ENCODE measurements at places on chromosomes 3 and 15.

GRCh38 chr15:61869656-61870055 lies 190.6 kb downstream of the VPS13C start:
- no peak for DNase-seq

GRCh38 chr3:187966636-187967406 lies 187.1 kb upstream of the LPP start:
- no peak for DNase-seq

- DNase-seq = no peak
Observed at GRCh38 chr15:81301385-81301784, 22.6 kb downstream of the STARD5 start.

DNA sequence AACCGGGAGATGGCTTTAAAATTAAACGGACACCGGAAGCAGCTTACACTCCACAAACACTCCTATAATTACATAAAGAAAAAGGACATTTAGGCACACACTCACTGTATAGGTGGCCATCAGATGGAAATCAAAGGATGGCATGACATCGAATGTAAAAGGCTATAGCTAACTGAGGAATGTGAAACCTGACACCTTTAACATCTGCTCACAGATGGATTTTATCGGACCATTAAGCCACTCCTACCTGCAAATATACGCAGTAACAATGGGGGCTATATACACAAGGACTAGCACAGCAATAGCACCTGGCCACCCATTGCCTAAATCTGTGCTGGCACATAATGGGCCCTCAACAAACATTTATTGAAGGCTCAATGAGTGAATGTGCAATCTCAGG lies 14.5 kb upstream of the RBSN start:
- DNase-seq = no peak

GRCh38 chr3:14267976-14268375 lies 89.4 kb downstream of the LSM3 start:
- DNase-seq = no peak

DNA sequence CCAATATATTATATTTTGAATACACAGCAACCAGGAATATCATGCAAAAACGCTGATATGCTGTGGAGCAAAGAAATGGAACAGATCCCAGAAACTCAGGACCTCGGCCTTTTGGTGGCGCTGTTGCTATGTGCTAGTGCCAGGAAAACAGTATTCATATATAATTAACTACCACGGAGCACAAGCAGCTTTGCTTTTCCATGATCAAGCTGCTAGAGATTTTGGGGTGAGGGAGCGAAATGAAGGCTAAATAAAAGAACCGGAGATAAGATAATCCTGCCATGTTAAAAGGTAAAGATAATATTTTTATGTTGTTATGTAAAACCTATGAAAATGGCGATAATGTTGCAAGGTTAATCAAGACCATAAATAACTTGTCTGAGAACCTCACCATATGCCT lies 157.7 kb upstream of the FAM3D start:
- DNase-seq = no peak

DNA sequence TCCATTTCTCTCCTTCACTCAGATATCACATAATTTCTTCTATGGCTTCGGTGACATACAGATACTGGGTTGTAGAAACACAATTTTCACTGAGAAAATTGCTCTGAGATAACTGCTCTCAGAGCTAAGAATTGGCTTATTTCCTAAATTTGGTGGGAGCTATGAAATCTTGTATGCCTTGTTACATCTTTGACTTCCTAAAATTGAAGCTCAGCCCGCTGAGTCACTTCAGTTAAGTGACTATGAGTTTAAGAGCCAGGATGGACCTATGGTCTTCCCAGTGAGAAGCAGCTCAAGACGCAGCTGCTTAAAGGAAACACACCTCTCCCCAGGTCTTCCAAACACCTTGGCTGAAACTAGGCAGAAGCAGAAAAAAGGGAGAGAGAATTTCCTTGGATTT lies 56.4 kb downstream of the EFHB start:
- no peak for DNase-seq

- no peak for DNase-seq
Observed at GRCh38 chr3:62439978-62440377, 66.6 kb upstream of the FEZF2 start.

DNA sequence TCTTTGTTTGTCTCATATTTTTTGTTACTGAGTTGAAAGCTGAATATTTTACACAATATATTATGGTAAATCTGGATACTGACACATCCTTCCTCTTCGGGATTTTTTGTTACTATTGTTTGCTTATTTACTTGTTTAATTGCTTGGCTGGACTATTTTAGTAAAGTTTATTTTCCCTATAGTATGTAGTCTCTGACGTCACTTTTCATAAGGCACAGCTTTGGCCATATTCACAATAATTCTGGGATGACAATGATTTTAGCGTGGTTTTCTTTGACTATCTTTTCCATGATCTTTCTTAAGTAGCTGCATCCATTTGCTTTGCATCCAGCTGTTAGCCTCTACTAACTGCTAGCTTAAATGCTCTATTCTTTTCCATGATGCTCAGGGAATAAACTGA lies 552.4 kb downstream of the VGLL3 start:
- no peak for DNase-seq

DNA sequence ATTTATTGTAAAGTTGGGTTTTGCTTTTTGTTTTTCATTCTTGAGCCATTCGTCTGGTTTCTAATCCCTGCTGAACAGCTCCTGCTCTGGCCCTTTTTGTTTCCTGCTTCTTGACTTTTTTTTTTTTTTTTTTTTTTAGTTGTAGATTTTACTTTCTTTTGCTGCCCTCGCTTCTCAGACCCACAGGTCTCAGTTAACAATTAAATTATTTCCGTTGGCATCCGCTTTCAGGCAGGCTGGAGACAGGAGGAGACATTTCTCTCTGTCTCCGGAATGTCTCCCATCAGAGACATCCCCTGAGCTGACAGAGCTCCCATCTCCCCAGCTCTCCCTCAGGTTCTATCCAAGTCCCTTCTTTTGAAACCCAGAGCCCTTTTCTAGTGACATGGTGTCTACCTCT lies 68.6 kb downstream of the SLC6A6 start:
- DNase-seq = no peak

DNA sequence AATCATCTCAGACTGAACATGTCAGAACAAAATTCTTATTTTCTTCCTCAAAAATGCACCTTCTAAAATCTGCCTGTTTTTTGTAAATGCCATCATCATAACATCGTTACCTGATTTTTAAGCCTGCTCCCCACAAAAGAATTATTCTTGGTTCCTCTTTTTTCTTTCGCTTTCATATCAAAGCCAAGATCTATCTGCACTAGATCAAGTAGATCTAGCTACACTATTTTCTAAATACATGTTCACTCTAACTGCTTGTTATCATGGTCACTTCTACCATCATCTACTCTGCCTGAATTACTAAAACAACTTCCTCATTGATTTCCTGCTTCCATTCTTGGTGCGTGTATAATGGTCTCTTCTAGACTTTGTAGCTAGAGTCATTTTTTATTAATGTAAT lies 217.7 kb downstream of the ARPP21 start:
- no peak for DNase-seq

All from sciatic nerve (tissue), 2 donors.